ENCODE measurements at places on chromosomes 5 and 9.

- DNase-seq, result peak; percentile 28
Observed at GRCh38 chr5:79561525-79561893, 47.6 kb upstream of the HOMER1 start.

GRCh38 chr5:122264610-122265009 is 47.4 kb upstream of the SNCAIP start:
- no peak for DNase-seq

- DNase-seq, result no peak
Observed at GRCh38 chr9:89433826-89434225, 64.1 kb downstream of the SEMA4D start.

DNA sequence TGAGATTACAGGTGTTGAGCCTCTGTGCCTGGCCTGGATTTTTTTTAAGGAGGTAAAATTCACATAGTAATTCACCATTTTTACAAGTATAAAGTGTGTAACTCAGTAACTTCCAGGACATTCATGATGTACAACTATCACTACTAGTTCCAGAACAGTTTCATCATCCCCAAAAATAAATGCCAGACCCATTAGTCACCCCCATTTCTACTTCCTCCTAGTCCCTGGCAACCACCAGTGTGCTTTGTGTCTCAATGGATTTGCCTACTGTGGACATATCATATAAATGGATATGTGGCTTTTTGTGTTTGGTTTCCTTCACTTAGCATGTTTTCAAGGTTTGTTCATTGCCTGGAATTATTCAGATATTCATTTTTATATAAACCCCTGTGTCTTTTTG is 72.5 kb upstream of the PANK3 start:
- DNase-seq, result no peak

DNA sequence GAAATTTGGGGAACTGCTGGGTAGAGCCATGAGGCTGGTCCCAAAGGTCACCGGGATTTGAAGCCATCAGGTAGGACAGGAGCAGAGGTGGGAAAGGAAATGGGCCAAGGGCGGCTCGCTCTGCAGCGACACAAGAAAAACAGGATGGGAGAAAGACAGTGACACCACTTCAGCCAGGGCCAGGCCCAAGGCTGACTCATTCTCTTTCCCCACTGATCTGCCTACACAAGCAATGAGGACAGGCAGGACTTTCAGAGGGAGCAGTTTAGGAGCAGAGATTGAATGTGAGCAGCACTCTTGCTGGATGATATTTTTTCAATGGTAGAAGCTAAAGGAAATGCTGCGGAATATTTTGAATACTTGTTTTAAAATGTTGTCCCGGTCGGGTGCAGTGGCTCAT is 3.5 kb downstream of the RUFY1 start:
- no peak for DNase-seq

DNA sequence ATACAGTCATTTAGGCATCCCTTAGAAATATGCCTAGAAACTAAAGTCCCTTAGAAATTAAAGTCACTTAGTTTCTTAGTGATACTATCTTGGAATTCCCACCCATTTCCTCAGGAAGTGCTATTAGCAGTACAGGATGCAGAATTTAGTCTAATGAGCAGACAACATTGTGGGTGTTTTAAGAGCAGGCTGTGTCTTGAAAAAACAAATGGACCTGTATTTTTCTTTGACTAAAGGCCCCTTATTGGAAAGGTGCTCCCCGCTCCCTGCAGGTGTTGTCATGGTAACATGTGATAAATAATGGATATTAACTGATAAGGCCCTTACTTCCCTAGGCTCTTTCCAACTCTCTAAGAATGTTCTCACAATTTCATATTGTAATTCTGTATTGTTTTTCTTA is 38.8 kb upstream of the STARD4 start:
- no peak for DNase-seq

DNA sequence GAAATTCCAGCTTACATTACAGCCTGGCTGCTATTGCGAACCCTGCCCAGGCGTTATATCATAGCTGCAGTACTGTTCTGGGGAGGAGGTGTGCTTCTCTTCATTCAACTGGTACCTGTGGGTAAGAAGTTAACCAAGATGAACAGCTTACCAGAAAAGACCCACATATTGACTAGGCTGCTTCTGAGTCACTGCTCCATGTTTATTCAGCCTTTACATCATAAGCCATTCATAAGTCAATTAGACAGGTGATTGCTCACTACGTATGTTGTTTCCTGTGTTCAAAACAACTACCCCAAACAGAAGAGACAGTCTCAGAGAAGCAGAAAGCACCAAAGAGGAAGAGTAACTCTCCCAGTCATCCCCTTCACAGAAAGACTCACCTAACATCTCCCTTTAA is 34.7 kb upstream of the SLC22A5 start:
- DNase-seq, result no peak

- DNase-seq, result no peak
Observed at GRCh38 chr9:105191508-105192121, 52.8 kb upstream of the SLC44A1 start.

GRCh38 chr5:1516615-1517601 is 6.9 kb downstream of the LPCAT1 start:
- no peak for DNase-seq

- DNase-seq, result no peak
Observed at GRCh38 chr5:58466939-58467338, 7.1 kb upstream of the PLK2 start.

DNA sequence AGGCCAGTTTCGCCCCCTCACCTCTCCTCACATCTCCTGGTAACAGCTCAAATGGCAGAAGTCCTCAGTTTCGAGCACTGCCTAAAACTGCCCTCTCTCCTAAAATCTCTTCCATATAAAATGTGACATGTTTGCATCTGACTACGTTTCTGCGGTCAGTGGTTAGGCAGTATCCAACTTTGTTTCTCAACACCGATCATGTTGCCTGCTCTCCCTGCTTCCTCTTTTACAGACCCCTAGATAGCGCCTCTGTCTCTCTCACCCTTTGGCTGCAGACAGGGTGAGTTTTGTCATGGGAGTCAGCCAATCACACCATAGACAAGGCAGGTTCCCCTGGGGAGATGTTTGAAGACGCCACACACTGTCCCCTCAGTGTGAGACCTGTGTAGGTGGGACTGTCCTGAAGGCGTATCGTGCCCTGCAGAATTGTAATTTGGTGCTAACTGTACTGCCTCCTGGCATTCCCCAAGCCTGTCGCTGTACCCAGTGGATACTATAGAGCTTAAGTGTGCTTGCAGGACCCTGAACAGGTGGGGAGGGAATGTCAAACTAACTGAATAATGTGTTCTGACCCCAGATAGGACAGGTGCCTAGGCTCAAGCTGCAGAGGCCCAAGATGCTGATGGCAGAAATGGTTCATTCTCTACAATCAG is 1.1 kb downstream of the HEXB start:
- peak; percentile 5 for DNase-seq

DNA sequence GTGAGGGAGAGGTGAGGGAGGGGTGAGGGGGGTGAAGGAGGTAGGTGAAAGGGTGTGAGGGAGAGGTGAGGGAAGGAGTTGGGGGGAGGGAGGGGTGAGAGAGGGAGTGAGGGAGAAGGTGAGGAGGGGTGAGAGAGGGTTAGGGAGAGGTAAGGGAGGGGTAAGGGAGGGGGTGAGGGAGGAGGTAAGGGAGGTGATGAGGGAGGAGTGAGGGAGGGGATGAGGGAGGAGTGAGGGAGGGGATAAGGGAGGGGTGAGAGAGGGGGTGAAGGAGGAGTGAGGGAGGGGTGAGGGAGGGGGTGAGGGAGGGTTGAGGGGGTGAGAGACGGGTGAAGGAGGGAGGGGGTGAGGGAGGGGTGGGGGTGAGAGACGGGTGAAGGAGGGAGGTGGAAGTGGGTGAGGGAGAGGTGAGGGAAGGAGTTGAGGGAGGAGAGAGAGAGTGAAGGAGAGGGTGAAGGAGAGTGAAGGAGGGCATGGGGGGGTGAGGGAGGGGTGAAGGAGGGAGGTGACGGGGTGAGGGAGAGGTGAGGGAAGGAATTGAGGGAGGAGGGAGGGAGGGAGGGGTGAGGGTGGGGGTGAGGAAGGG is 18.5 kb downstream of the NINJ1 start:
- no peak for DNase-seq

- DNase-seq, result no peak
Observed at GRCh38 chr5:141585594-141585993, 33.2 kb downstream of the DIAPH1 start.

DNA sequence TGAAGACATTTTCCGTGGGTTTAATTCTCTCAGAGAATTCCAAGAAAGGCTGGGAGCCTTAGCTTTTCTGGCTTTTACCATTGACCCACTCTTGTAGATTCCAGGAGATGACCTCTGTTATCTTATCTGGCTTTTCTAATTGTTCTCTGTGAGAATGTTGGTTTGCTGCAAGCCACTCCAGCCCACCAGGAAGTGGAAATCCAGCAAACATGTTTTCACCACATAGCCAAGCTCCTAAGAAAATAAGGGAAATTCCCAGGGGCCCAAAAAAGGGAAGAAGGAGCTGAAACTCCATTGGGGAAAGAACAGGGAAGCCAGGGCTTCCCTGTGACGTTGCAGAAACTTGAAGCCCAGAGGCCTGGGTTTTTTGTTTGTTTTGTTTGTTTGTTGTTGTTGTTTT is 19.7 kb downstream of the GPR107 start:
- no peak for DNase-seq

DNA sequence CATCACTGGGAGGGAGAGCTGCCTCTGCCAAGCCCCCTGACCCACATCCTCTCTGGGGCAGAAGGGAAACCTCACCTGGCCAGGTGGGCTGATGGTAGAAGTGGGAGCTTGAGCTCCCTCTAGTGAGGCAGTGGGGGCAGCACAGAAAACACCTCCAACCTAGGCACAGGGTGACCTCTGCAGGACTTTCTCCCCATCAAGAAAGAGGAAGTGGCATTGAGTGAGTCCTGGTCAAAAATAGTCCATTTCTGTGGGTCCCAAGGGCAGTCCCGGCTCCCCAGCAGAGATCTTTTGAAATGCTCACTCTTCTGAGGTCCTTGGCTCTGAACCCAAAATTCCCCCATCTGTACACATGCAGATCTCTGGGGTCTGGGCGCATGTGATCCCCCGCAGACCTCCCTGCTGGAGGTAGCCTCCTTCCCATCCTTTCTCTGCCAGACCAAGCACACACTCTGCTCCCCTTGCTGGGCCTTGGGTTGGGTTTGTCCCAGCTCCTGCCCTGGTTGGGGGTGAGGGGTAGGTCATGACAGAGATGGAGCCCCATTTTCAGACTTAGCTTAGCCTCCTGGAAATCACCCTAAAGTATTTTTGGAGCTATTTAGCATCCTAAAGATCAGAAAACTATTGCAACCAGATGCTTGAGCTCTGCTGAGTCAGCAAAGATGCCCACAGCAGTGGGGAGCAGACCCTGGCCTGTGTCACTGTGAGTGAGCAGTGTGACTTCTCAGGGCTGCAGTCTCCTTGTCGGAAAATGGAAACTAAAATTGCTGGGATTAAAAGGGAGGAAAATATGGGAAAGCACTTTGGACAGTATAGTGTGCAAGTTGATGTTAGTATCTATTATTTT is 41.6 kb upstream of the LCP2 start:
- peak; percentile 75 for DNase-seq

GRCh38 chr5:59506285-59506877 is 387.1 kb downstream of the PDE4D start:
- no peak for DNase-seq

GRCh38 chr5:171521219-171521633 is 101.8 kb downstream of the FGF18 start:
- DNase-seq, result no peak

DNA sequence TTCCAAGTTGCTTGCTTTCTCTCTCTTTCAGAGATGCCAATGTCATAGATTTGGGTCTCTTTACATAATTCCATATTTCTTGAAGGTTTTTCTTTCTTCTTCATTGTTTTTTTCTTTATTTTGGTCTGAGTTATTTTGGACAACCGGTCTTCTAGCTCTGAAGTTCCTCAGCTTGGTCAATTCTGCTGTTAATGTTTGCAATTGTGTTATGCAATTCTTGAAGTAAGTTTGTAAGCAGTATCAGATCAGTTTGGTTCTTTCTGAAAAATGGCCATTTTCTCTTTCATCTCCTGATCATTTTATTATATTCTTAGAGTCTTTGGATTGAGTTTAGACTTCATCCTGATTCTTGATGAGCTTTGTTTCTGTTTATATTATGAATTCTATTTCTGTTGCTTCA is 16.4 kb upstream of the PRDM9 start:
- DNase-seq, result no peak
